AG09319 (cell line): ENCODE measurements at places on chromosomes 2 and 18.

DNA sequence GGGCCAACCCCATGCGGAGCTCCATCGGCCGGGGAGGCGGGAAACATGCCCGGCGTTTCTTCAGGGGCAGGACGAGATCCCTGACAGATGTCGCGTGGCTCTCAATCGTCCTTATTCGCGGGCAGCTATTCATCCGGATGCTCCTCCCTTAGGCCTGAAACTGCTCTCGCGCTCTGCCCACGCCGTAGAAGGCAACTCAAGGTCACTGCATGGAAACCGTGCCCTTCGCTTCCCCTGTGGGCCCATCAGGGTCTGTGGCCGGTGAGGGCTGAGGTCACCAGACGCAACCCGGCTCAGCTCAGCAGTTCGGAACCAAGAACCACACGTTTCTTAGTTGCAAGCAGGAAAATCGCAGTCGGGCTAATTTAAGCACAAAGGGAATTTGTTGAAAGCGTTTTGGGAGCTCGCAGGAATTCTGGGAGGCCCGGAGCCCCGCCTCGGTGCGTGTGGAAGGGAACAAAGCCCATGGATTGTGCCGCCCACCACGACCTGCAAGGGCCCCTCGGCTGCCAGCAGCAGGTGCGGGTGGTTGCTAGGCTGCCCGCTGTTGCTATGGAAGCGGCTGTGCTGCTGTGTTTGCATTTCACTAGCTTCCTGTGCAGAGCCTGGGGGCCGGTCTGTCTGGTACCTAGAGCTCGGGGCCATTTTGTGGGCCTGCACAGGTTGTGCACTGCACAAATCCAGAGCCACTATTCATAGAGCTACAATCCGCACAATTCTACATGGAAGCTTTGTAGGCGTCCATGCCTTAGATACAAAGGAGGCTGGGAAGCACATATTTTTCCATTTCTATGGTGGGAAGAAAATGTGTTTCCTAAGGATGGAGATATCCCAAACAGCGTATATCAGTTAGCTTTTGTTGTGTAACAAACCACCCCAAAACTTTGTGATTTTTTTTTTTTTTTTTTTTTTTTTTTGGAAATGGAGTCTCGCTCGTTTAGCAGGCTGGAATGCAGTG, 6.0 kb upstream of the ALLC start:
- DNase-seq, result no peak

DNA sequence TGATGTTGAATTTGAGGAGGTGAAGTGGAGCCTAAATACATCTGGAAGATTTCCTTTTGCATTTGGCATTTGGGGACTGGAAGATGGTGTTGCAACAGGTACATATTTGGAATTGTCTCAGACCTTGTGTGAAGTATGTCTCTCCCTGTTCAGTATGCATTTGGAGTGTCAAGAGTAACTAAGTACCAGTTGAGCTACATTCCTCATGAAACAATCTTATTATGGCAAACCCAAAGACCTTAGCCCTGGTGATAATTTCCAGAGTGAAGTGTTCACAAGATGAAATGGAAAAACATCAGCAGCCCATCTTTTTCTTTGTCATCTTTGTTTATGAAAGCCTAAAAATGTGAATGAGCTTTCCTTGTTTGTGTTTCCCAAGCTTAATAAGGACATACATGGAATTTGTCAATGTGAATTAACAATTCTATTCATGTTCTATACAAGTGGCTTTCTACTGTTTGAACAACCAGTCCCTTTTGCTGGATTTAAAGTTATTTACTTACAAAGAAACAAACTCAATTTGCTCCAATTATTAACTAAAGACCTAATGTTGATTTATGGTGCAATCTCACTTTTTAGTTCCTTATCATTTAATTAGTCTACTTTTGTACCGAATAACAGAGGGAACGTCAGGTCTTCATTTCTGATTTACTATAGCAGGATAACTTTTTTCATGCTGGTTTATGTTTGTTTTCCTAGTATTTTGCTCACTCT, 42.1 kb upstream of the PPP1R1C start:
- DNase-seq, result no peak

- no peak for DNase-seq
Observed at GRCh38 chr2:226725126-226725860, 74.3 kb downstream of the IRS1 start.

DNA sequence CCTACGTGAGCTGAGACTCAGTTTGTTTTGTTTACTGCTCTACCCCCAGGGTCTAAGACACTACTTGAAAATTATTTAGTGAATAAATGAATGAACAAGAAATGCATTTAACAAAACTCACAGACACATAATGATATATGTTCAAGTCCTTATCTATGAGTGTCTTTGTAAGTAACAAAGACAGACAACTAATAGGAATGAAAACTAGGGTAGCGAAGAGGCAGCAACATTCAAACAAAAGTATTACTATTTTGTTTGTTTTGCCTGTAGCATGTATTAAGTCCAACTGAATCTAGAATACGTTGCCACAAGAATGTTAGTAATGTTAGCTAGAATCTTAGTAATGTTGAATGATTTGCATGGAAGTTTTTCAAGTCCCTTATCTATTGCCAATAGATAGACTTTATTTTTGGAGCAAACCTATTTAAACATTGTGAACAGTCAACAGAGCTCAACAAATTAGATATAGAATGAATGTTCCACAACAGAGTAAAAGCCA, 144.8 kb upstream of the VWC2L start:
- DNase-seq, result no peak

DNA sequence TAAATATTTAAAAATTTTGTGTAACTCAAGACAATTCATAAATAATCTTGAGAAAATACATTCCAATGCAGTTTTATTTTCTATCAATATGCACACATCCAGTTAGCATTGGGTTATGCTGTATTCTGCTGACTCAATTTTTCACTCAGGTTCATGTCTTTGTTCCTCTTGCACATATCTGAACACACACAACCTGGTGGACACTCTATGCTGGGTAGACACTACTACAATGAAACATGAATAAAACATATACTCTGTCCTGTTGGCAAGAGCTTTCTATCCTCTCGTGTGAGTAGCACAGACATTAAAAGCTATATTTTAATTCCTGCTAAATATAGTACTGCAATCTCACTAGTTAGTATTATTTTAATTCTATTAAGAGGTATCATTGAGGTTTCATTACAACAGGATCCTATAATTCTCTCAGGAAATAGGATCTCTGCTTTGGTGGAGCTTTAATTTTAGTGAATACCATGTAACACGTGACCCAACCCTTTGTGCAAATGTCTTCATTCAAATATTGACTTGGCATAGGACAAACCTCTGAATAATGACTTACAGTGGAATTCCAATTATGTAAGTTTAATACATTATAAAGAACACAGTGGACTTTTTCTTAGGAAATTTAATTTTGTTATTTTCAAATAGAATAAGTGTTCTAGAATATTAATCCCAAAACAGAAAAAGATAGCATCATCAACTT, 342.3 kb upstream of the TMEFF2 start:
- no peak for DNase-seq

- DNase-seq, result no peak
Observed at GRCh38 chr2:64283641-64284361, 139.6 kb upstream of the PELI1 start.

- DNase-seq, result no peak
Observed at GRCh38 chr18:12885500-12885899, 1.5 kb upstream of the PTPN2 start.

DNA sequence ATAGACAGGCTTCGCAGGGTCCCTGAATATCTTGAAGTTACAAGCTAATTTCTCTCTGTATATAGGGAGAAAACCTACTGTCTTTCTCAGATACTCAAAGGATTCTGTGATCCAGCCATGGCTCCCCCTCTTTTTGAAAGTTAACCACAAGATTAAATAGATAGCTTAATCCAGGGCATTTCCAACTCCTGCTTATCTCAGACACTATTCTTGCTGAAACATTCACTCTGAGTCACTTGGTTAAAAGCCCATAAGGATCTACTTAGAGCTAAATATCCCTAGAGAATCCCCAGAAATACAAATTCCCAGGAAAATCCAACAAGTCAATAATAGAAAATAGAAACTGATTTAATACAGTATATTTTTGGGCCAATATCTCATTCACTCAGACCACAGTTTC, 179.1 kb upstream of the LYPD1 start:
- DNase-seq, result no peak

GRCh38 chr18:48951448-48952286, 902 bp upstream of the SMAD7 start:
- peak; percentile 81 for DNase-seq

DNA sequence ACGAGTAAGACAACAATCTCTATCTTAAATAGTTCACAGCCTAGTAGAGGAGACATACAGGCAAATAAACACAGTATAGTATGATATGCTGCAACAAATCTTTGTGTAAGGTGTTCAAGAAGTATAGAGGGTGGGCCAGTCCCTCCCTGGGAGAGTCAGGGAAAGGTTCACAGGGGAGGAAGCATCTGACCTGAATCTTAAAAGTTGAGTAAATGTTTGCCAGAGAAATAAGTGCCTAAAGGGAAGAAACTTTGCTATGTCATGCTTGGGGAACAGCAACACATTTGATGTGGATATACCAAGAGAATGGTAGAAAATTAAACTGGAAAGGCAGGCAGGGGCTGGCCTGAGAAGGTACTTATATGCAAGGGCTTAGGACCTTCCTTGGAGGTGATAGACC, 125.7 kb upstream of the CYP26B1 start:
- no peak for DNase-seq

GRCh38 chr2:188527141-188527540, 235.5 kb downstream of the GULP1 start:
- no peak for DNase-seq

GRCh38 chr2:64168756-64169155, 24.5 kb upstream of the PELI1 start:
- DNase-seq, result no peak

DNA sequence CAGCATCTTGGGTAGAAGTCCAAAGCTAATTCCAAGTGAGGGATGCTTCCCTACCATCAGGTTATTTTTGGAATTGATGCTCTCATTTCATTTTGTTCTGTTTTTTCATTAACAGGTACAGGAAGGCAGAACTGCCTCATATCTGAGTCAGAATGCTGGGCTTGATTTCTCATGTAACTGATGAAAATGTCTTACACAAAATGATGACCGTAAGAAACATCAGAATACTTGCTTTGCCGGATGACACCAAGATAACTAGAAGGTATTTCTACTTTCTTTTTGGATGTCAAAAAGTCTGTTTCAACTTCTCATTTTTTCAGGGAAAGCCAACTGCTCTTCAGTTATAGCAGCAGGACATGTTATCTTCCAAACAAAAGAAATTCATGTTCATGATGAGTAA, 62.6 kb downstream of the ETAA1 start:
- no peak for DNase-seq

- DNase-seq, result no peak
Observed at GRCh38 chr2:769771-770170, 92.6 kb upstream of the TMEM18 start.

GRCh38 chr18:74609535-74609934, 11.9 kb downstream of the ZNF407 start:
- no peak for DNase-seq

DNA sequence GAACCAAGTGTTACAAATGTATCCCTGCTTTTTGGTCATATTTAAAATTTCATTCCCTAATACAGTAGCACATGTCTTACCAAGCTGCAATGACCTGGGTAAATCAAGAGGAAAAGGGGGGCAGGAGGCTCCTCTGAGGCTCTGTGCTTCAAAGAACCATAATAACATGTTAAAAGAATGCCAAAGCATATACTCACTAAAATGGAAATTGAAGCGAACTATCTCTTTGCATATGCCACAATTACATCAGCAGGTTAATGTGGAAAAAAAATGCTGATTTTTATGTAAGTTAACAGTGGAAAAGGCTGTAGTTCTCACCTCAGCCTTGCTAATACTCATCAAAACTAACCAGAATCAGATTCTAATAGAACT, 37.5 kb upstream of the NCKAP5 start:
- no peak for DNase-seq

DNA sequence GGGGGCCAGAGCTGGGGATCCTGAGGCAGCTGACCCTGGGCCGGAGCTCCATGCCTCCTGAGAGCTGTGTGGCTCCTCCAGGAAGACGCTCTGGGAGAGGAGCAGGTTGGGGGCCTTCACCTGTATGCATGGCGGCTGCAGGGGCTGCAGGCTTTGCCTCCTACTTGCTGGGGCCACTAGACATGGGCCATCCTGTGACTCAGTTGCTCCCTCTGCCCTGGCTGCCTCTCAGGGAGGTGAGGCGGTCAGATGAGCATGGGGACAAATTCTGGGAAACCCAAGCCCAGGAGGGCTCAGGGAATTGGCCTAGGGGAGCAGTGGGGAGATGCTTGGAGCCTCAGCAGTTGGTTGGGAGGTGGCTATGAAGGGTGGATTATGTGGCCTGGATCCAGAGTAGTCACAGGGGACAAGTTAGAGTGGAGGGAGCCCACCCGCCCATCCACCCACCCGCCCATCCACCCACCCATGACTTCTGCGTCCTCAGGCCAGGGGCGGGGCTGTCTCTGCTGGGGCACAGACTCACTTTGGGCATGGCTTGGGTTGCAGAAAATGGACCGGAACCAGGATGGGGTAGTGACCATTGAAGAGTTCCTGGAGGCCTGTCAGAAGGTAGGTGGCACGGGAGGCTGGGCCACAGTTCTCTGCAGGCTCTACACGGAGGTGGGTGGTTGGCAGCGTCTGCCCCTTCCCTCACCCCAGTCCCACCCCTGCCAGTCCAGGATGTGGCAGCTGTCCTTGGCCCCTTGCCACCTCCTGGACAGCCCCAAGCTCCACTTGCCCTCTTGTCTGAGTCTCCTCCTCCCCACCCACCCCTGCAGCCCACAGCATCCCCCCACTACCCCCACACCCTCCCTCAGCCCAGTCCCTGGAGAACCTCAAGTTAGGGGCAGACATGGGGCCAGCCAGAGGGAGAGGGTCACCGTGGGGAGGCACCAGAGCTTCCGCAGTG, 19.5 kb upstream of the FAHD2A start:
- no peak for DNase-seq

- no peak for DNase-seq
Observed at GRCh38 chr2:178947006-178947405, 102.9 kb downstream of the CCDC141 start.

DNA sequence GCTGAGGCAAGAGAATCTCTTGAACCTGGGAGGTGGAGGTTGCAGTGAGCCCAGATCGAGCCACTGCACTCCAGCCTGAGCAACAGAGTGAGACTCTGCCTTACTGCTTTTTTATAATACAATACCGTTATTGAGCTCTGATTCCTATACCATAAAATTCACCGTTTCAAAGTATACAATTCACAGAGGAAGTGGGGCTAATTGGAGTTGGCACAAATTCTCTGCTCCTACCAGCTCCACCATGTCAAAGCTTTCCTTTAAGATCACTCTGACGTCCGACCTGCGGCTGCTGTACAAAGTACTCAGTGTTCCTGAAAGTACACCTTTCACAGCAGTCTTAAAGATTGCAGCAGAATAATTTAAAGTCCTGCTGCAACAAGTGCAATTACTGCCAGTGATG, 29.6 kb upstream of the CYBRD1 start:
- DNase-seq, result no peak

- DNase-seq, result no peak
Observed at GRCh38 chr2:38120829-38121228, 44.9 kb upstream of the CYP1B1 start.

GRCh38 chr18:7170292-7170691, 52.7 kb upstream of the LAMA1 start:
- DNase-seq, result no peak

DNA sequence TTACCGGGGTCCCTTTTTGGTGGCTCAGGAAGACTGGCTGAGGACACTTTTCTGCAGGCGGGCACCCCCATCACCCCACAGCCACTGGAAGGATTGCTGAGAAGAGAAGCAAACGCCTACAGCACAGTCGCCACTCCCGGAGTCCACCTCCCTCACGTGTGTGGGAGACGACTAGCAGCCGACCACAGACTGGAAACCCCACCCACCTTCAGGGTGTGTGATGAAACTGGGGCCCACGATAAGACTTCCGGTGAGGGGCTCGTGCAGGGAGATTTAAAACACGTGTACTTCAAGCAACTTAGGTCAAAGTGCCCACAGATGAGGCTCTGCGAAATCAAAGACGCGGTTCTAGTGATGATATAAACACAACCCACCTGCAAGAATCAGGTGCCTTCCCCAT, 26.3 kb downstream of the MBP start:
- no peak for DNase-seq
